LoVo (cell line): ENCODE measurements at places on chromosomes 7 and 10.
A peak's percentile ranks its signal among the peaks of the same experiment; 100 is the strongest.

- DNase-seq: no peak
These were observed 215.2 kb downstream of the FANK1 start for GRCh38 chr10:126111516-126111915.

DNA sequence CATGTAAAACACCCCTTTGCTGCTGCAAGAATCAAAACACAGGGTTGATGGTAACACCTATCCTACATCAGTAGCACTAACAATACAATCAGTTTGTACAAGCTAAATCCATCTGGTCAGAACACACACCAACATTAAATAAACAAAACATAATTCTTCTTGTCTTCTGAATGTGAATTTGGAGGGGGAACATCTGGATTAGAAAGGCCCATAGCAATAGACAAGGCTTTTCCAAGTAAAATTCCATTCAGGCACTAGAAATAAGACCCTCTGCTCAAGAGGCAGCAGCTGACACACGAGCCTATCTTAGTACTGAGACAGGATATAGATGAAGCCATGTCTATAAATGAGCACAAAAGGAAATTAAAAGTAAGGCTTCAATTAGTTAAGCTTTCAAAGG lies 839.9 kb upstream of the LRRTM3 start:
- DNase-seq: no peak

- no peak for DNase-seq
These were observed 75.6 kb upstream of the LYZL2 start for GRCh38 chr10:30705101-30705624.

DNA sequence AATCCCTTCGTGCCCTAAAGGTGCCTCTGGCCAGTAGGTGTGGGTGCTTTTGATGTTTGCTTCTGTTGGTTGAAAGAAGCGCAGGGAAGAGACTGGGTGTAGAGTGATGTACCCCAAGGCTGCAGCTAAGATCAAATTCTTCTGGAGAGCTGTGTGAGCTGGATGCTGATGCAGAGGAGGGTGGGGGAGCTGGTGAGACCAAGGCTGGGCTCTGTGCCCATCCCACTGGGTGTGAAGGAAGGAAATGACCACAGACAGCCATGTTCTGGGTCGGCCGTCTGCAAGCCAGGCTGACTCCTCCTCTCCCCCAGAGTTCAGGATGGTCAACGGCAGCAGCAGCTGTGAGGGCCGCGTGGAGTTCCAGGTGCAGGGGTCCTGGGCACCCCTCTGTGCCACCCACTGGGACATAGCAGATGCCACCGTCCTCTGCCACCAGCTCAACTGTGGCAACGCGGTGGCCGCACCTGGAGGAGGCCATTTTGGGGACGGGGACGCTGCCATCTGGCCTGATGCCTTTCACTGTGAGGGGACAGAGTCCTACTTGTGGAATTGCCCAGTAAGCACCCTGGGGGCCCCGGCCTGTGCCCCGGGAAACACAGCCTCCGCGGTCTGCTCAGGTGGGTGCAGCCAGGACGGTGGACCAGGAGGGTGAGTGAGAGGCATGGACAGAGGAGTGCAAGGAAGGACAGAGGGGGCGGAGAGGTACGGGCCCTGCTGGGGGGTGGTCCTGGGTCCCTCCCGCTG lies 5.1 kb downstream of the SCART1 start:
- DNase-seq: no peak

- DNase-seq: no peak
These were observed 264.0 kb upstream of the CDC14C start for GRCh38 chr7:48660306-48660870.

DNA sequence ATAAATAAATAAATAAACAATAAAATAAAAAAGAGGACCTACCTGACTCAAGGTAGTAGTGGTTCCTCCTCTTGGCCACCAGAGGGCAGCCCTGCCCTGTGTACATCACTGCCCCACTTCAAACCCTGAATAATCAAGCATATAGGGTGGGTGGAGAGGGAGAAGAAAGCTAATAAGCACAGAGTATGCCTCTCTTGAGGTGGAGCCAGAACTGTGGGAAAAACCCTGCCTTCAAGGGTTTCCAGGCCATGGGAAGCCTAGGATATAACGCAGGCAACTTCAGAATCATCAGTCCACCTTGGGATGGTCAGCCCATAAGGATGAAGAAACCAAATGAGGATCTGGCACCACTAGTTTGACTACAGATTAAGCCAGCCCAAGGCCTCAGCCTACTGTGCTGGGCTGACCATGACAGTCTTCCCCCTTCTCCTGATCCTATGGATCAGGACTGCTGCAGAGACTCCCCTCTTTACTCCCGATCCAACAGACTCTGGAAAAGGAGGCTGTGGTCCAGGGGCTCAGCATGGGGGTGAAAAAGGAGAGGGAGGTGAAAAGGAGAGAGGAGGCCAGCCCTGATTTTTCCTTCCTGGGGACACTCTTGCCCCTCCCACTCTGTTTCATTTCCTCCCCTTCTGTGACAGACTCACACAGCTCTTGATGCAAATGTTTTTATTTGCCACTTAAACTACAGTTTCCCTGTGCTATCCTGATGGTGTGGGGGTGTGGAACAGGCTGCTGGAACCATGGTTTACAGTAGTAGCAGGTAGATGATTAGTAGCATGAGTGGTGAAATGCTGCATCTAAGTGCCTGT lies 10.1 kb downstream of the AVPI1 start:
- DNase-seq: peak; percentile 47

GRCh38 chr7:117064688-117065087 lies 111.4 kb downstream of the ST7 start:
- DNase-seq: no peak

GRCh38 chr7:138741453-138741735 lies 40.2 kb upstream of the SVOPL start:
- no peak for DNase-seq

- DNase-seq: peak; percentile 32
These were observed 142.4 kb downstream of the DIP2C start for GRCh38 chr10:546971-547590.

DNA sequence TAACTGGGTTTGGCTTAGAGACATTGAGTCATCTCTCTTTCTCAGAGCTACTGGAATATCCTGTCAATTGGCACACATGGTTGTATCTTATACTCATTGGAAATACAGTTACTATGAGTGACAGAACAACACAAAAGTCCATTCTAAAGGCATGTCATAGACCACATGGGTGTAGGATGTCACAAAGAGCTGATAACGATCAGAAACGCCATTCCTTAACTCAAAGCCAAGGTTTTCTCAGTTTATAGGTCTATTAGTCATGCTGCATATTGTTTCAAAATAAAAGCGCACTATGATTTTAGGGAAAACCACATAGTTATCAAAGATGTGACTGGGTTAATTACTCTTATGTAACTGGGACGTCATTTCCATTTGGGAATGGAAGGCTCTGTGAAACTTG lies 147.2 kb upstream of the FAM171A1 start:
- DNase-seq: no peak

DNA sequence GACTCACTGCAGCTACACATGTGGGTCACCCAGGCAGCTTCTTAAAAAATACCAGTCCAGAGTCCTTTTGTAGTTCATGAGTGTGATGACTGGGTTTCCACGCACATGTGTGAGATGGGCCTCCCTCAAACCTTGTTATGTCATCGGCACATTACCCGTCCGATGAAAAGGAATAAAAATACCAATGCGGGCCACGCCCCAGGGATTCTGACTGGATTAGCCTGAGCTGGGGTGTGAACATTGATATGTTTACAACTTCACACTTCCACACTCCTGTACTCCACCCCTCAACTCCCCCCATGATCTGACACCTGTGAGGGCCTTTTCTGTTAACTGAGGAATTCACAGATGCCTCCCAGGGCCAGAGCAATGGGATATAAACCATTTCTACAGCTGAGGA lies 6.2 kb downstream of the SLC29A3 start:
- no peak for DNase-seq

DNA sequence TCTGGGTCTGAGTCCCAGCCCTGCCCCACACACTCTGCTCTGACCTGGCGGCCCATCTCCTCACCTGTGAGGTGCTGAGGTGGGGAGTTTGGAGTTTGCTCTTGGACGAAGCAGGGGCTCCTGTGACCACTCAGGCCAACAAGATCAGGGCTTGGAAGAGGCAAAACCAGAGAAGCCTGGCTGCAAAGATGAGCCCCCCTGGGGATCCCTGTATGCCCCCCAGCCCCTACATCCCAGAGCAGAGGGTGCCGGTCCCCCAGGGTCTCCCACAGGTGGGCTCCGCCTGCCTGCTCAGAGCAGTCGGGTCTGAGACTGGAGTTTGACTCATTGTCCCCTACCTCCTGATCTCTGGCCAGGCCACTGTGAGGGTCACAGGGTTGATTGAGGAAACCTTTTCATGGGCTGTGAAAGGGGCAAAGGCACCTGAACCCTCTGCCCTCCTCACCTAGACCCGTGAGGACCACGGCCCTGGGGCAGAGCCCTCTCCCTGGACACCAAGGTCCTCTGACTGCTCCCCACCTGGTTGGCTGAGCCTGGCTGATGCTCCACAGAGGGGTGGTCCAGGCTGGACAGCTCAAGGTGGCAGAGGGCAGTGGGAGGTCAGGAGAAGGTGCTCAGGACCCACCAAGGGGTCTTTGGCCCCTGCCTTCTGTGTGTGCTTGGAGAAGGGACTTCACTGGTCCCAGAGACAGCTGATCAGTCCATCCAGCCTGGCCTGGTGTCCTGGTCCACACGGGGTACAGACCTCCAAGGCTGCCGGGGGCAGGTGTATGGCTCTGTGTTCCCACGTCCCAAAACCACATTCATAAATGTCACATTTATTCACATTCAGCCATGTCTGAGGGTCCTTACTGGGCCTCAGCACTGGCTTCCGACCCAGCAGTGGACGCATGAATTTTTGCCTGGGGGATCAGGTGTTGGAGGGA lies 9.1 kb upstream of the SCART1 start:
- no peak for DNase-seq

DNA sequence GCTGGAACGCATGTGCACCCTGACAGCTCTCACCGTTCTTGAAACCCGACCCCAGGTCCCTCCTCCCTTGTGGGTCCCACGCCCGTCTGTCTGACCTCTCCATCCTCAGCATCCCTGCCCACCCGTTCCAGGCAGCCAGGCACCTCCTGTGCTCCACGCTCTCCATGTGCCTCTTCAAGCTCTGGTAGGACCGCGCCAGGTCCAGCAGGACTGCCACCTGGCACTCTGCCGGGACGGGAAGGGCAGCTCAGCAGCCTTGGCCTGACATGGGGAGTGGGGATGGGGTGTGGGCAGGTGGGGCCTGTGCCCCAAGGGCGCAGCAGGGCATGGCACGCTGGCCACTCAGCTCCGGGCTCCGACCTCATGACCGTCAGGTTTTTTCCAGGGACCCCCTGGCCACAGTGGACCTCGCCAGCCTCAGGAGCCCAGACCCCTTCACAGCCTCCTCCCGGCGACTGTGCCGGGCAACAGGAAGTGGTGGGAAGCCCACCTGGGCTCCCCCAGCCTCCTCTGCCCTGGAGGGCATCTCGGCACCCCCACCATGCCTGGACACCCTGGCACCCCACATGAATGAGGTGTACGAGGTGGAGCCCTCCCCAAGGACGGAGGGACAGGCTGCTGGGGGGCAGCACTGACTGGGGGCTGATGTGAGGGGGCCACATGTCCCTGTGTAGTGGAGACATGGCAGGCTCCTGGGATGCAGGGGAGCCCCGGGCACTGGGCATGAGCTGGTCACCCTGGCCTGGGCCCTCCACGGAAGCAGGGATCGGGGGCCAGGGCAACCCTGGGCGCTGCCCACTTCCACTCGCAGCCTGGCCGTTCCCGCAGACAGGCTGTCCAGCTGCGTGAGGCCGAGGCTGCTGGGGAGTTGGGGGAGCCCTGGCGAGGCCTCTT lies 25.1 kb upstream of the NKX6-2 start:
- no peak for DNase-seq

GRCh38 chr7:77811516-77812289 lies 13.1 kb downstream of the PHTF2 start:
- no peak for DNase-seq

- no peak for DNase-seq
These were observed 121.3 kb downstream of the RAMP3 start for GRCh38 chr7:45278763-45279398.

GRCh38 chr7:46544396-46545008 lies 623.4 kb upstream of the IGFBP3 start:
- DNase-seq: peak; percentile 69

DNA sequence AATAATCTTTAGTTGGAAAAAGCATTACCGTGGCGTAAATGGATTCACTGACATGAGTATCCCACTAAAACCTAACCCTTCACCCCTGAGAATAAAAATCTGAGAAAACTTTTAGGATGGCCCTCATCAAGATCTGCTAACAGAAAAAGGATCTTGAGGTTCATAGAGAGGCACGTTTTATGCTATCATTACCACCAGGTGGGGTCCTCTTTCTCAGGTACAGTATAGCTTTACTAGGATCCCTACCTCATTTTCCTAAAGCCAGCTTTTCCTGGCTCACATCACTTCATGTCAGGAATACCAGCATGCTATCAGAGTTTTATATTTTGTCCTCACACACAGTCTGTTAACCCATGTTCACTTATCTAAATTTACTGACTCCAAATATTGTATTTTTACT lies 173.7 kb downstream of the POM121L12 start:
- DNase-seq: no peak

GRCh38 chr7:20232848-20233247 lies 15.7 kb upstream of the MACC1 start:
- DNase-seq: no peak

- DNase-seq: no peak
These were observed 352.4 kb upstream of the AOAH start for GRCh38 chr7:37076668-37077067.

- no peak for DNase-seq
These were observed 55.5 kb upstream of the CALD1 start for GRCh38 chr7:134723892-134724291.

GRCh38 chr7:92736870-92737269 lies 99.5 kb downstream of the CDK6 start:
- DNase-seq: no peak

DNA sequence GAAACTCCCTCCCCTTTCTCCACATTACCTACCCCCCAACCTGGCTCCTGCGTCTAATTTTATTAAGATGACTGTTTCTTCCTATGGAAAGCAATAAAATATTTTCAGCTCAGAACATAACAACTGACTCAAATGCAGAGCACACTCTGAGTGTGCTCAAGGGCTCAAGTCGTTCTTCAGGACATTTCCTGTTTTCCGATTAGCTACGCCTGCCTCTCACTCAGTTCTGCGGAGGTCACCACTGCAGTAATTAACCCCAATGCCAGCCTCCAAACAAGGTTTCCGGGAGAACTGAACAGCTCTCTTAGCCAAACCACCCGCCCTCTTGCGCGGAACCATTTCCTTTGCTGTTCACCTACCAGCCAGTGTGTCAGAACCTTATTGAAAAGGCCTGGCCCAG lies 19.3 kb downstream of the MYOF start:
- no peak for DNase-seq

GRCh38 chr7:110772615-110773014 lies 318.3 kb upstream of the LRRN3 start:
- no peak for DNase-seq

- DNase-seq: no peak
These were observed 32.3 kb downstream of the RASGEF1A start for GRCh38 chr10:43234471-43235041.
